ENCODE measurements at places on chromosomes 16 and 17. TPM values are rescaled to one million over a fixed set of nuclear protein-coding genes. Genes with fewer than 3 reads are reported as not detected.

- H3K36me3 ChIP-seq = no peaks in the 10 kb centered on the region
- no peak overlapping the region for H3K4me3 ChIP-seq
- no peak for DNase-seq
- H3K4me1 ChIP-seq = peaks cover 1% of the 10 kb centered on the region
These were observed 39.9 kb upstream of the IRX6 start for GRCh38 chr16:55283812-55284717.

DNA sequence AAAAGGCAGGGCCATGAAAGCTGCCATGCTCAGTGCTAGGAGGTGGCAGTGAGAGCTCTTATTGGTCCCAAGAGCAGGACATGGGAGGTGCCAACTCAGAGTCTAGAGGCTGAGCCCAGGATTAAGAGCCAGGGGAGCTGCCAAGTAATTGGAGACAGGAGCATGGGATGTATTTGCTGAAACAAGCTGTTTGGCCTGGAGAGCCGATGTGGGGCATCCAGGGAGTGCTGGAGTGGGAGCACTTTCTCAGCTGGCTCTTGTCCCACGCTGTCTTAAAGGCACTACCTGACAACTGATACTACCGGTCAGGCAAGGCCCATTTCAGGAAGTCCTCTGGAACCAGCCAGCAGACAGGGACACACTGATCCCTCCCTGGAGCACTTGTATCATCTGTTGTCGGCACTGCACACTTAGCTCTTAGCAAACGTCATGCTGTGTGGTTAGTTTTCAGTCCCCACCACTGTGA is 19.3 kb downstream of the ANKFN1 start:
- H3K4me3 ChIP-seq = no peak overlapping the region
- no peak overlapping the region for H3K27ac ChIP-seq
- no peaks in the 10 kb centered on the region for H3K27me3 ChIP-seq

GRCh38 chr16:70751593-70751992 is 49.4 kb downstream of the VAC14 start:
- no peak overlapping the region for H3K4me3 ChIP-seq
- peak overlapping the region; percentile 54 for H3K27ac ChIP-seq
- H3K27me3 ChIP-seq = no peaks in the 10 kb centered on the region
- DNase-seq = no peak

Gene TEKT1
- total RNA-seq = not detected

Gene ABCC3
- 19.6 TPM for total RNA-seq

All from esophagus squamous epithelium (tissue), 5 donors.